ENCODE measurements at places on chromosomes 11 and 22.

DNA sequence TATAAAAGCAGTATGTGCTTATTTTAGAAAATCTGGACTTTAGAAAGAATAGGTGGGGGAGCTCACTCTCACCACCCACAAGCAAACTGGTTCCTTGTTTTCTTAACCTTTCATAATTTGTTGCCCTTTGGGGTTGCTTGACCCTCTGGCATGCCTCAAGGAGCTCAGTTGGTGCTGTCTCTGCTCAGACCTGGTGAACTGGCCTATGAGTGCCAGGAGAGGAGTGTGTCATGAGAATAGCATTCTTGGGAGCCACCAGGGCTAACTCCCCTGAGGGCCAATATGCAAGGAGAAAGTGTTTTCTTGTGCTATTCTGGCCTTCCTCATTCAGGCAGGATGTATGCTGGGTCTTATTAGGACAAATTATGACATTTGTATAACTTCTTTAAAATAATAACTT, 21.0 kb upstream of the AMOTL1 start:
- DNase-seq, result no peak

DNA sequence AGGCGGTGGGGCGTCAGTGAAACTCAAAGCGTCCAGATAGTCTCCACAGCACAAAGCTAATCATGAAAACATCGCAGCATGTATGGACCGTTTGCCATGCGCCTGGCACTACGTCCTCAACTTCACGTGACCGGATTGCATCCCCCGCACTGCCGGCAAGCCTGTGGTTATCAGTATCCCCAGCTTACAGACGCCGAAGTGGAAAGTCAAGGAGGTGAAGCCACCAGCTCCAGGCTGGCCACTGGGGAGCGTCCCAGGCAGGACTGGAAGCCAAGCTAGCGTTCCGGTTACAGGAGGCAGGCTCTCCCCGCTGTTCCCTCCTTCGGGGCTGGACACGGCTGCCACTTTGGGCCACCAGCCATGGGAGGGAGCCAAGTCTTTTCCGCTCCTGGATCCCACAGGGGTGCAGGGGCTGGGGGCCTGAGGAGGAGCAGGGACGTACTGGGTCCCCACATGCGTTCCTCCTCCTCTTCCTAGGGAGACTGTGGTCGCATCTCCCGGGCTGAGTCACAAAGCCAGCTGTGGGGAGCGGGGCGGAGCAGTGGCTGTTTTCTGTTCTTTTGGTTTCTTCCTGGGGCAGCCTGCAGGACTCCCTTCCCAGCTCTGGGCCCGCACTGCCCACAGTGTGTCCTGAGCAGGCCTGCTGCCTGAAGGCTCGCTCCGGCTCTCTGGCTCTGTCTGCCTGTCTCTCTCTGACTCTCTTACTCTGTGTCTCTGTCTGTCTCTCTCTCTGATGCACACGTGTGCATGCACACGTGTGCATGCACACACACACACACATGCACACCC, 4.3 kb upstream of the OSBPL5 start:
- peak; percentile 21 for DNase-seq

DNA sequence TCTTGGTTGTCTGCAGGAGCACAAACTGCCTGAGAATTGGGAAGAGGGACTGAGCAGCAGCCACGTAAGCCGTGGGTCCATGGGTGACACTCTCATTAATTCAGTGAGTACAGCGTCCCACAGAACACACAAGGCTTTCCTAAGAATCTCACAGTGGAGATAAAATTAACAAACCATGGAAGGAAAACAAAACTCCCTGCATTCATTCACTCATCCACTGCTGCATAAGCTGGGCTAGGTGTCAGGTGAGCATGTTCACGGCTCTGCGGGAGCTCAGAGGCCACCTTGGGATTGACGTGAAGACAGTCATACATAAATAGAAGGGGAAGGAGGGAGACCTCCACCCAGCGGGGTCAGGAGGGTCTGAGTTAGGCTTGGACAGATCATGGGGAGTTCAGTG, 1442.7 kb downstream of the TBC1D22A start:
- no peak for DNase-seq

DNA sequence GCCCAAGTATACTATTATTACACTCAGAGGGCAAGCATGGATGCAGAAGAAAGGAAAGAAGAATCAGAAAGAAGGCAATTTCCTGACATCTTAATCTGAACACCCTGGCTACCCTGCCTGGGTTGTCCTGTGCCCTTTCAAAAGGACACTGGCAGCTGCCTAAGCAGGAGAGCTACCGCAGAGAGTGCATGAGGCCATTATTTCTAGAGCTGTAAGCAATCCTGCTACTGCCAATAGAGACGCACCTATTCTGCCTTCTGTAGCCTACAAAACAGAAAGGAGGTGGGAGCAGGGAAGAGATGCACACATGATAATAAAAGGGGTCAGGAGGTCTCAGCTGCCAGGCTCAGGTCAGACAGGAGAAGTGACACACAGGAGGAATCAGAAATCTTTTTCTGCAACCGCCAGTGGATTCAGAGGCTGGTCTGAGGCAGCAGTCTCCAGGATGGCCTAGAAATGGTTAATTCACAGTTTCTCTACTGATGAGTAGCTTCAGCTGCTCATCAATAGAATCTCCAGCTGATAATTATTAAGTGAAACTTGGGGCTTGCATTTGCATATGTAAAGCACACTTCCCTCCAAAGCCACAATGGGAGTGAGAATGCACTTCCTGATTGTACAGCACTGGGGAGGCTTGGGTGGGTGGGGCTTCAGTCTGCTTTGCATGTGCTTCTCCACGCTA, 253.9 kb downstream of the LARGE1 start:
- no peak for DNase-seq

- no peak for DNase-seq
Measured at GRCh38 chr11:19577976-19578619, 134.5 kb upstream of the NAV2 start.

DNA sequence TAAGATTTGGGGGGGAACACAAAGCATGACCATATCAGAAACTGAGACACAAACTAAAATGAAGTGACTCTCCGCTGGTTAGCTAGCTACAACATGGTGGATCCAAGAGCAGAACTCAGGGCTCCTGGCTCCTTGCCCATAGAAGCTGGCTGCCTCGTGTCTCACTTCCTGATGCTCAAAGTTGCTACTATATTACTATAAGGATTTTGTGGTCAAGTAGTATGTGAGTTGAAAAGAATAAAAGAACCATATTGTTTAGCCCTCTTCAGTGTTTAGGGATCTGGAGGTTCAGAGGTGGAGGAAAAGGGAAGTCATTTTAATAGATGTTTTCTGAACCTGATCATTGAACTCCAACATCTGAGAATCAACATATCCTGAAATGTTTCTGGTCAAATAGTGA, 16.9 kb upstream of the SIK2 start:
- no peak for DNase-seq

DNA sequence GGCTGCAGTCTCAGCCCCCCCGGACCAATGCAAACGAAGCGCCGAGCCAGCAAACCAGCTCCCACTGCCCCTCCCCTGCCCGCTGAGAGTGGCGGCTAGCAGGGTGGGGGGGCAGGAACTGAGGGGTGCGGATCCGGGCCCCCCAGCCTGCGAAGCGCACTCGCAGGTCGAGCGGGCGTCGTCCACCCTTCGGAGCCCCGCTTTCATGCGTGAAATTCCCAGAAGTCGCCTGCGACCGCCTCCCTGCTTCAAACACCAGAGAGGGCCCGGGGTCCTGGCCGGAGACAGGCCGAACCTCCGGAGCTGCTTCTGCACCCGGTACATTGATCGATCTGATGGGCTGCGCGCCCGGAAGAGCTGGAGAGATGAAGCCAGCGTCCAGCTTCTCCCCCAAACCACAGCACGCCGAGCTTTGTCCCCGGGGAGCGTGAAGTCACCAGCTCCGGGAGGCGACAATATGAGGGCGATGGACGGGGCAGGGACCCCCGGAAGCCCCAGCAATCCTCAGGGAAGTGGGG, 646 bp upstream of the PATZ1 start:
- DNase-seq, result no peak

DNA sequence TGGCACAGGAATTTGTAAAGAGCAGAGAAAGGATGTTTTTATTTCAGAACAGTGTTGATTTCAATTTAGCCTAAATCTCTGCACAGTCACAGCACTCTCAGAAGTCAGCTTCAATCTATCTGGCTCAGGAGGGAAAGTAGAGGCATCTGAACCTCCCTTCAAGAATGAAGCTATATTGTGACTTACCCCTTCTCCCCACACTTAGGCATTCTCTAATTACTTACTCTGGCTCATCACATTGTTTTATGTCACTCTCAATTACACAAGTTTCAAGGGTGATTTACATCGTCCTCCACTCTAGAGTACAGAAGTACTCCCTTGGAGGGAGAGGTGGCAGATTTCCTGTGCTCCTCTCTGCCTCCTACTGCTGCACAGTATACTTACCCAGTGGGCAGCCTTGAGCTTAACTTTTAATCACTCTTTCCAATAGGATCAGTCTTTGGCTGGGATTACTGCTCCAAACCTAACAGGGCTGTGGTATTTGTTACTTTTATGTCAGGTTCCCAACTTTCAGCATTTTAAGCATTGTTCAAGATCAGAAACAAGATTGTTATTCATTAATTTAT, 211.4 kb downstream of the AASDHPPT start:
- no peak for DNase-seq

- peak; percentile 62 for DNase-seq
Measured at GRCh38 chr11:102293873-102294601, 23.2 kb upstream of the BIRC3 start.

GRCh38 chr11:112844517-112844916, 116.7 kb upstream of the NCAM1 start:
- no peak for DNase-seq

DNA sequence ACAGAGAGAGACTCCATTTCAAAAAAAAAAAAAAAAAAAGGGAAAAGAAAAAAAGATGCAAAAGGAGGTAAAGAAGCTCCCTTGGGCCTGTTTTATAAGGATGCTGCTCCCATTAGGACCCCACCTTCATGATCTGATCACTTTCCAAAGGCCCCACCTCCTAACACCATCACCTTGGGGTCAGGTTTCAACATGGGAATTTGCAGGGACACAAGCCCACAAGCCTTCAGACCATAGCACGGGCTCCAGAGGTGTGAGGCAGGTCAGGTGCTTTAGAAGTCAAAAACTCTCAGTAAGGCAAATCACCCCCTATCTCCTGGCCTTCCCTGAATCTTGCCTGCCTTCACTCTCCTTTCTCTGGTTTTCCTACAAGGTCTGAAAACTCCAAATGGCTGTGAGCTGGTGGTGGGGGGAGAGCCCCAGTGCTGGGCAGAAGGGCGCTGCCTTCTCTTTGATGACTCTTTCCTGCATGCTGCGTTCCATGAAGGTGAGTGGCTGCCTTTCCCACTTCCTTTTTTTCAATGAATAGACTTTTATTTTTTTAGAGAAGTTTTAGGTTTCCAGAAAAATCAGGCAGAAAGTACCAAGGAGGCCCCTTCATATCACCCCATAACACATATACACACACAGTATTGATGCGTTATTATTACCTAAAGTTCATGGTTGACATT, 13.2 kb downstream of the ASPHD2 start:
- DNase-seq, result no peak
